ENCODE measurements at places on chromosomes 5 and 9.

DNA sequence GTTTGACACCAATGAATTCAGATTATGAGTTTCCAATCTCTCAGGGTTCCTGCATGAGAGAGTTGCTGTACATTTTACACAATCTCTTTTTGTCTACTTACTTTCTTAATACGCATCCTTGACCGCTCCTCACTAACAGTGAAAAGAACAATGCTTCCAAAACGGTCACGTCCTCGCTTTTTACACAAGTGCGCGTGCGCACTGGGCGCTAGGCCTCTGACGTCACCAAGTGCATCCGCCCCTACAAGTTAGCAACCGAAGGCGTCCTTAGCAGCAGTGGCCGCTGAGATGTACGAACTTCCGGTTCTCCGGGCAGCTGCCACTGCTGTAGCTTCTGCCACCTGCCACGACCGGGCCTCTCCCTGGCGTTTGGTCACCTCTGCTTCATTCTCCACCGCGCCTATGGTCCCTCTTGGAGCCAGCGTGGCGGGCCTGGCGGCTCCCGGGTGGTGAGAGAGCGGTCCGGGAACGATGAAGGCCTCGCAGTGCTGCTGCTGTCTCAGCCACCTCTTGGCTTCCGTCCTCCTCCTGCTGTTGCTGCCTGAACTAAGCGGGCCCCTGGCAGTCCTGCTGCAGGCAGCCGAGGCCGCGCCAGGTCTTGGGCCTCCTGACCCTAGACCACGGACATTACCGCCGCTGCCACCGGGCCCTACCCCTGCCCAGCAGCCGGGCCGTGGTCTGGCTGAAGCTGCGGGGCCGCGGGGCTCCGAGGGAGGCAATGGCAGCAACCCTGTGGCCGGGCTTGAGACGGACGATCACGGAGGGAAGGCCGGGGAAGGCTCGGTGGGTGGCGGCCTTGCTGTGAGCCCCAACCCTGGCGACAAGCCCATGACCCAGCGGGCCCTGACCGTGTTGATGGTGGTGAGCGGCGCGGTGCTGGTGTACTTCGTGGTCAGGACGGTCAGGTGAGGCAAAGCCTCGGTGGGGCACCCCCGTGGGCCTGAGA lies at the start of gene FAM174A:
Gene FAM174A (plus strand): TSS at position 315 of the 946 bp plus-strand sequence. CDS start 157 bp downstream, at position 472.
- peak; percentile 85 for DNase-seq

- no peak for DNase-seq
Observed at GRCh38 chr9:21919377-21920362, 74.5 kb downstream of the CDKN2A start.

- no peak for DNase-seq
Observed at GRCh38 chr5:10481241-10481935, 39.7 kb downstream of the ROPN1L start.

- no peak for DNase-seq
Observed at GRCh38 chr5:7053125-7053524, 339.9 kb downstream of the TENT4A start.

GRCh38 chr5:140632366-140633020 lies 482 bp downstream of the CD14 start:
- no peak for DNase-seq

GRCh38 chr9:98804083-98804482 lies 3.4 kb upstream of the GALNT12 start:
- no peak for DNase-seq

- DNase-seq = no peak
Observed at GRCh38 chr5:37553720-37554404, 174.7 kb downstream of the WDR70 start.

DNA sequence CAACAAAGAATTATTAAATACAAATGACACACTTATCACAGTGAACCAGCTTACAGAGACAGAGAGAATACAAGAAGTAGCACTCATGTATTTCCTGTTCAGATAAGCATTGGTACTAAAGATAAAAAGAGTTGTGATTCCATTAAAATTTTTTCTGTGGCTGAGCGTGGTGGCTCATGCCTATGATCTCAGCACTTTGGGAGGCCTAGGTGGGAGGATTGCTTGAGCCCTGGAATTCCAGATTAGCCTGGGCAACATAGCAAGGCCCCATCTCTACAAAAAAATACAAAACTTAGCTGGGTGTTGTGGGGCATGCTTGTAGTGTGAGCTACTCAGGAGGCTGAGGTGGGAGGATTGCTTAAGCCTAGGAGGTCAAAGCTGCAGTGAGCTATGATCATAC lies 32.9 kb downstream of the FCHO2 start:
- no peak for DNase-seq

DNA sequence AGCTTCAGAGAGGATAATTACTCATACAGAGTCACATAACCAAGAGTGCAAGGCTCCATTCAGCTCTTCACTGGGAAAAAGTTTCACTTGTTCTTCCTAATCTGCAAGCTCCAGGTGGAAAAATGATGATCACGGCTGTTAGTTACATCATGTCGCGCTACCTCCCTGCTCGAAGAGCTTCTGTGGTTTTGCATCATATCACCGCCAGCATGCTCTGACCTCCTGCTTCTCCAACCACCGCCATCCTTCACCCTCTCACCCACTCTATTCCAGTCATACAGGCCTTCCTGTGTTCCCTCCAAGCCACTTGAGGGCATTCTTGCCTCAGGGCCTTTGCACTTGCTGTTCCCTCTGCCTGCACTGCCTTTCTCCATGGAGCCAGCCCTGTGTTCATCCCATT lies 47.1 kb downstream of the COL27A1 start:
- DNase-seq = no peak

DNA sequence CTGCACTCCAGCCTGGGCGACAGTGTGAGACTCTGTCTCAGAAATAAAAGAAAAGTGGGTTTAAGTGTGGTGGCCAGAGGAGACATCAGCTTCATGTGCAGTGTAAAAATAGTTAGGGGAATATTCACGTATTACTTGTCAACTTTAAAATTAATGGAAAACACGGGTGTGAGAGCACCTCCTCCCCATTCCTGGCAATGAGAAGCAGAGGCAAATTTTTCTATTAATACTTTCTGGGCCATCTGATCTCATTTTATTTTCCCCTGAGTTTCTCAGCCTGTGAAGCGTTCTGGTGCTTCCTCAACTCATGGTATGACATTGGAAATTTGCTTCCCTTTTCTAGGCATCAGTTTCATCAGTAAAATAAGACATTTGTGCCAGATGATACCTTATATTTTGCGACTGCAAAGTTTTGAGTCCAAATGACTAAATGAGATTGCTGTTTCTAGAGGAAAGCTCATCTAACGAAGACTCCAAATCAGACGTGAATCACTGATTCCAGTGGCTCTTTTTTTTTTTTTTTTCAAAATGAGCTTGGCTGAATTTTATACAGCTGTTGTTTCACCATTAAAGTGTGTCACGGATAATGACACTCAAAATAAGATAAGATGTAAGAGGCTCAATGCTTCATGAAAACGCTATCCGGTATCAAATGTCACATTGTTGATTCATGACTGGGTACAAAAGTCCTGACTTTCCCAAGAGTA lies 104.6 kb downstream of the MSX2 start:
- no peak for DNase-seq

DNA sequence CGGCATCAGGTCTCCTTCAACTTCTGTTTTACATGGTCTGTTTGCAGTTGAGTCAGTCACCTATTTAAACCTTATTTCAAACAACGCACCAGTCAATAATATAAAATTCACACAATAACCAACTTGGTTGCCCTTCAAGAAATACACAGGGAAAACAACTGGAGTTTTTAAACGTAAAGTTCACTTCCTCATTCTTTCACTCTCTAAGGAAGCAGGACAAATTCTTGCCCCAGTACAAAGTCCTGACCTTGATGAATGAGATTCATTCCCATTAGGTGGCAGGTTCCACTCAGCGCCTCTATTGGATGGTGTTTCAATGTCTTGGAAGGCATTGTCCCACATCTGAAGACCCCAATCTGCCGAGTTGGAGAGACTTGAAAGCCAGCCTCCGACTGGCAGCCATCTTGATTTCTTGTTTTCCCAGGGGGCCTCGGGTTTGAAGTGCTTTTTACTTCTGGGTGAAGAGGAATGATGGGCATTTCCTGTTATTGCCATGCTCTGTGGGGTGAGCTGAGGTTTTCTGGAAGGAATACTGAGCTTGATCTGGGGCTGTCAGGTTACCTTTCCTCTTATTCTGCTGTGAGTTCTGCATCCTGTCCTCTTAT lies 105.0 kb downstream of the ACER2 start:
- DNase-seq = no peak

GRCh38 chr9:16133556-16134227 lies 580.8 kb downstream of the CCDC171 start:
- DNase-seq = no peak

DNA sequence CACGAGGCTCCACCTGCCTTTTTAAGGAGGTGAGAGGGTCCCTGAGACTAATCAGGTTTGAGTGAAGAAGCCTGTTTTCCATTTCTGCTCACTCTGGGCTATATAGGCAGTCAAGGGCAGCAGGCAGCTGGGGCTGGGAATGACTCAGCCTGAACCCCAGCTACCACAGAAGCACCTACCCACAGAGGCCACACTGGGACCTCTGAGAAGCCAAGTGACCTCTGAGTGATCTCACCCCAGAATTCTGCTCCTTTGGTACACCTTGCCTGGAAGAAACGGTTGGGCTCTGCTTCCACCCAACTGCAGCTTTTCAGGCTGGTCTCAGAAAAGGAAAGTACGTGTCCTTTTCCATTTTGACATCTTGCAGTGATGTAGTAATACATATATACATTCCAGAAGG lies 6.8 kb downstream of the FAM219A start:
- no peak for DNase-seq

- DNase-seq = no peak
Observed at GRCh38 chr5:5155617-5156016, 15.5 kb downstream of the ADAMTS16 start.

- DNase-seq = no peak
Observed at GRCh38 chr9:14485366-14485765, 171.4 kb upstream of the NFIB start.

- no peak for DNase-seq
Observed at GRCh38 chr5:27708534-27708933, 670.1 kb upstream of the CDH9 start.

DNA sequence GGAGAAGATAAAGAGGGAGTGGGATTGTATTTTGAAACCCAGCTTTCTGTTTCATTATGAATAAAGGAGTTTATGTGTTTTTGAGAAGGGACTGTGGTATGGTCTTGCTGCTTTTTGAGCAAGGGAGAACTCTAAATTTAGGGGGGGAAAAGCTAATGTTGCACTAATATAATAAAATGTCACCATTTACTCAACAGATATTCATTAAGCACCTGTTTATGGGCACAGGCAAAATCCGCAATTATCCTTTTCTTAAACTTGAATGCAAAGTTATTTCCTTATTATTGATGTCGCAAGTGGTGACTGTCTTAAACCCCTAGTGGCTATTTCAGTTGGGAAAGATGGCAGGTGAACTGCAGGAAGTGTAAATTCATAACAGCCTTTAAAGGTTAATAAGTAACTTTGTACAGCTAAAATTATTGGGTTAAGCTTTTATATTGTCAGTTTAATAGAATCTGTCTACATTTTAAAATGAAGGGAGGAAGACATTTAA lies 1.5 kb downstream of the CDC42SE2 start:
- no peak for DNase-seq

- no peak for DNase-seq
Observed at GRCh38 chr5:61666064-61666621, 334.1 kb downstream of the ZSWIM6 start.

GRCh38 chr9:98316445-98317133 lies 61.1 kb upstream of the TBC1D2 start:
- DNase-seq = no peak

DNA sequence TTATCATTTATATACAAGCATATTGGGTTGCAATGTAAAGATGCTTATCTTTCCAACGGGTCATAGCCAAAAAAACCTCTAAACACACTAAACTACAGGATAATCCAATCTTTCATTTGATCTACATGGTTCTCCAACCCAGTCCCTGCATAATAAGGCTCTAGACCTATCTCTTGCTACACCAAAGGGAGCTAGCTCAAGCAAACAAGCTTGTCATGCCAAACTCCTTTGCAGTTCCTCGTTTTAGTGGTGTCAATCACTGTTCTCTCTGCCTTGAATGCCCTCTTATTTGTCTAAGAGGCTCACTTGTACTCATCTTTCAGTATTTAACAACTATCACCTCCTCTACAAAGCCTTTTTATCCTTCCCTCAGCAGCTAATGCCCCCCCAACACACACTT lies 5.6 kb downstream of the HOMER1 start:
- no peak for DNase-seq

DNA sequence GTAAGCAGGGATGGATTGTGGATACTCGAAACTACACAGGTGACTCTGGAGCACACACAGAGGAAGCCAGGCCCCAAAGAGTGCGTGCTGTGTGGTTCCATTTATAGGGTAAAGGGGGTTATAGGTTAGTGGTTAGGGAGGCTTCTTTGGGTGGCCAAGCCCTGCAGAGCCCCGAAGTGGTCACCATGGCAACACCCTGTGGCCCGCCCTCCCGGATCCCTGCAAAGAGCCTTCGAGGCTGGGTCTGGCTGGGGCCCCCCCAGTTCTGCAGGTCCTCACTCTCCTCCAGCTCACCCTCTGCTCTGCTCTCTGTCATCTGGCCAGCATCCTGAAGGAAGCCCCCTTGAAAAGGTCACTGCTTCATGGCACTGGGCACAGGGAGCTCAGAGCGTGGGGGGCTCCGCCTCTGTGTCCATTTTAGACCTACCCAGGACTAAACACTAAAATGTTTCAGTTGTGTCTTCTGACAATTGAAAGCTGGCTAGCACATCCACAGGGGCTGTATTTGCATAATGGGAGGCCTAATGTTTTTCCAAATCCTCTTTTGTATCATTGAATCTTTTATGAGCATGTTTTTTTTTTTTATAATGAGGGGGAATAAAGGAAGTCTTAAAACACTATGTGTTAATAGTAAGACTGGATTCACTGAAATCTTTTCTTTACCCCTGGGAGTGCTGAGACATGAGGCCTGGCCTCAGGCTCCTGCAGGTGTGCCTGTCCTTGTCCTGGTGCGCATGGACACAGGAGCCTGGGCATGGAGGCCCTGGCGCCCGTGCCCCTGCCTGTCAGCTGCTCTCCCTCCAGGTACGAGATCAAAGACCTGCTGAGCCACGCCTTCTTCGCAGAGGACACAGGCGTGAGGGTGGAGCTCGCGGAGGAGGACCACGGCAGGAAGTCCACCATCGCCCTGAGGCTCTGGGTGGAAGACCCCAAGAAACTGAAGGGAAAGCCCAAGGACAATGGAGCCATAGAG lies 55.3 kb downstream of the WNK2 start:
- no peak for DNase-seq

DNA sequence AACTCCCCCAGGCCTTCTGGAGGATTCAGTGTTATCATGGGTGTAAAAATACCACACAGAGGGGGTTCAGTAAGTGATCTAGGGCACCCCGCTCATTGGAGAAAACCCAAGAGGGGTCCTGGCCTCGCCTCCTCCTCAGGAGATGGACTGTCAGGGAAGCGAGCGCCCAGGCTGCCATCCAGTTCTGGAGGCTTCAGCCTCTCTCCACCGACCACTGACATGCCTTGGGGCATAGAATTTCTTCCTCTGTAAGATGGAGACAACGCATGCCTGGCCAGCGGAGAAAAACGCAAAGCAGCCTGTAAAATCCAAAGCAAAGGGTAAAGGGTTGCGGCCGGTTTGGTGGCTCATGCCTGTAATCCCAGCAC lies 165.4 kb downstream of the COL23A1 start:
- DNase-seq = no peak

Data from stimulated activated CD8-positive, alpha-beta memory T cell treated with anti-CD3 and anti-CD28 coated beads, Interleukin-4, amount 100 ng/mL, for 4 hours (primary cell).